M059J (cell line): ENCODE measurements at places on chromosomes 1 and 21.
A peak's percentile ranks its signal among the peaks of the same experiment; 100 is the strongest.

DNA sequence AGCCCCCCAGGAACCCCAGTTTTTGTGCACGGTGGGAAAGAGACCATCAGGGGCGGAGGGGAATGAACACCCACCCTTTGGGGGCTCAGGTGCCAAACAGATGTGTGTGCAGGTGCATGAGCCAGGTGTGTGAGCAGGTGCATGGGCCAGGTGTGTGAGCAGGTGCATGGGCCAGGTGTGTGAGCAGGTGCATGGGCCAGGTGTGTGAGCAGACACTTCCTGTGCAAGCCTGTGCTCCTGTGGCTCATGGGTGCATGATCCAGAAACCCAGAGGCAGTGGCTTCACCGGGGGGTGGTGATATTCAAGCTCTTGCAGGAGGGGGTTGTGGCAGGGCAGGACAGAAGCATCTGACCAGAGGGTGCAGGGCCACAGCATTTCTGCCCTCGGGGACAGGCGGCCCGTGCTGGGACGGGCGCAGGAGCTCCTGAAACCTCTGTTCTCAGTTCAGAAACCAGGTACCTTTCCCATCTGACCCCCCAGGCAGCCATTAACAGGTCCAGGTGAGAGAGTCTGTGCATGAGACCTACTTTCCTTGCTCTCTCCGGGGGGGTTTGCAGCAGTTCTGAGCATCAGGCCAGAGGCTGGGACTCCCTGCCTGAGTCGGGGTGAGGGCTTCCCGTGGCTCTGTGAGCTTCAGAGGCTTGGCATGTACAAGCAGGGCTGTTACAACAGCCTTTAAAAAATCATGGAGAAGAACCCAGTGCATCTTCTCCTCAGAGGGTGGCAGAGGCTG lies 29.1 kb downstream of the COL18A1 start:
- DNase-seq = no peak

DNA sequence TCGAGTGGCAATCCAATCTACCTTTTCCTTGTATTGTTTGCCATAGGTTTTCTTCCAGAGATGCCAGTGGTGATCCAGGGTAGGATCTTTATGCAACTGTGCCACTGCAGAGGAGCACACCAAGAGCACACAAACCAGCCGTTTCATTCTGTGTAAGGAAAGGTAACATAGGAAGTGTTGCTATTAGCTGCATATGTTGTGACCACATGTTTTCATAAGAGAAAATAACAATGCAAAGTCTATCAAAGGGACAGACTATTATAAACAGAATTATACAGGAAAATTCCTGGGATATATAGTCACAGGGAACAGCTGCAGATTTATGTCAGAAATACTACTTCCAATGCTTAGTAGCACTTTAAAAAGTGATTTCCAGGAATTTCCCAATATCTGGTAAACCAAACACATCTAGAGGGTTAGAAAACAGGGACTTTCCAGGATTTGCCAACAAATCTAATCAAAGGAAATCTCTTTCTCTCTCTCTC lies 919 bp downstream of the CTSS start:
- DNase-seq = peak; percentile 75

GRCh38 chr1:220761688-220762427 lies 13.7 kb downstream of the MTARC2 start:
- DNase-seq = no peak

DNA sequence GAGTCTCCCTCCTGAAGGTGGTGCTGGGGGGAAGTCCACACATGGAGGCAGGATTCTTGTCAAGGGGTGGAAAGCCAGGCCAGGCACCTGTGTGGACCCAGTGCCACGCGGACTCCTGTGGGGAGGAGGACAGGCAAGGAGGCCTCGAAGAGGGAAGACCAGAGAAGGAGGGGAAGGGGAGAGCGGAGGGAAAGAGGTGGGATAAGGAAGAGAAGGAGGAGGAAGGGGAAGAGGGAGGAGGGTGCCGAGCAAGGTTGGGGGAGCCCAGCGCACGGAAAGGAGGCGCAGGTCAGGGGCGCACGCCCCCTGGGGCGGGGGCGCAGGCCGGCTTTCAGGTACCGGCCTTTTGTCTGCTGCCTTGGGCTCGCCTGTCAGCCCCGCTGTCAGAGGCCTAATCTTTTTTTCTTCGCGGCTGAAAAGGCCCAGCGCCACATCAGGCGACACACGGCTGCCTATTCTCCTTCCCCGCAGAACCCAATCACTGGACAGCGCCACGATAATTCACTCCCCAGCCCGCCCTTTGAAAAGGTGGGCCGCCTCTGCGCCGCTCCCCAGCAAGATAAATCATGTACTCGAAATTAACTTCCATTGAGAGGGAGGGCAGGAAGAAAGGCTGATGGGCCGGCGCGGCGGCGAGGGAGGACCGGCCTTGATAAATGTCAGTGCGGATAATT lies 42.5 kb downstream of the PRDM16 start:
- DNase-seq = no peak

DNA sequence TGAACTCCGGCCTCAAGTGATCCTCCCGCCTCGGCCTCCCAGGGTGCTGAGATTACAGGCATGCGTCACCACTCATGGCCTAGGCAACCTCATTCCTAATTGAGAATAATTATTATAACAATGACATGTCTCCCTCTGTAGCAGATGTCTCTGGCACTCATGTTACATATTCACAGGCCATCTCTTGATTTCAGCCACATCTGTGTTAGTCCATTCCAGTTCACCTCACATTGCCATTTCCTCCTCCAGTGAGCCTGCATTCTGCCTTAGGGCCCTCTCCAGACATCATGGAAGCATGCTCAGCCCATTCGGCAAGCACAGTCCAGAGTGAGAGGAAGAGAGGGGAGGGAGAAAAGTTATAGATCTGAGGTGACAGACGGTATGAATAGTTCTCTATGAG lies 32.5 kb downstream of the CDKN2C start:
- DNase-seq = no peak

- no peak for DNase-seq
Measured at GRCh38 chr1:208570362-208570761, 326.2 kb upstream of the PLXNA2 start.

DNA sequence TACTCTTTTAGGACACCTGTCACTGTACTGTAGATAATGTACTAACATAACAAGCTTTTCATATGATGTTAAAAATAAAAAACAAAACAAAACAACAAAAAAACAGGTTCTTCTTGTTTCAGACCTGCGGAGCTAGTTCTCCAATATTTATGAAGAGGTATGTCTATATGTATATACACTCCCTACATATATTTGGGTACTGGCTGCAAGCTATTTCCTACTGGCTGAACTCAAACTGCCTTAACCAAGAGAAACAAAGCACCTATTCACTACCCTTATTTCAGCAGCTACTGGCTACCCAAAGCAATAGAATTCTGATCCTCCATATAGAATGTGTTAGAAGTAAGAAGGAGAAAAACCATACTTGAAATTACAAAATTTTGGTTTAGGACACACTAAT lies 73.5 kb downstream of the ABL2 start:
- DNase-seq = no peak

GRCh38 chr21:32448803-32449594 lies 36.5 kb downstream of the EVA1C start:
- peak; percentile 78 for DNase-seq
